ENCODE measurements at places on chromosomes 7 and 10.
A peak's percentile ranks its signal among the peaks of the same experiment; 100 is the strongest.

- DNase-seq: no peak
These were observed 481.5 kb upstream of the AKR1E2 start for GRCh38 chr10:4344492-4344994.

DNA sequence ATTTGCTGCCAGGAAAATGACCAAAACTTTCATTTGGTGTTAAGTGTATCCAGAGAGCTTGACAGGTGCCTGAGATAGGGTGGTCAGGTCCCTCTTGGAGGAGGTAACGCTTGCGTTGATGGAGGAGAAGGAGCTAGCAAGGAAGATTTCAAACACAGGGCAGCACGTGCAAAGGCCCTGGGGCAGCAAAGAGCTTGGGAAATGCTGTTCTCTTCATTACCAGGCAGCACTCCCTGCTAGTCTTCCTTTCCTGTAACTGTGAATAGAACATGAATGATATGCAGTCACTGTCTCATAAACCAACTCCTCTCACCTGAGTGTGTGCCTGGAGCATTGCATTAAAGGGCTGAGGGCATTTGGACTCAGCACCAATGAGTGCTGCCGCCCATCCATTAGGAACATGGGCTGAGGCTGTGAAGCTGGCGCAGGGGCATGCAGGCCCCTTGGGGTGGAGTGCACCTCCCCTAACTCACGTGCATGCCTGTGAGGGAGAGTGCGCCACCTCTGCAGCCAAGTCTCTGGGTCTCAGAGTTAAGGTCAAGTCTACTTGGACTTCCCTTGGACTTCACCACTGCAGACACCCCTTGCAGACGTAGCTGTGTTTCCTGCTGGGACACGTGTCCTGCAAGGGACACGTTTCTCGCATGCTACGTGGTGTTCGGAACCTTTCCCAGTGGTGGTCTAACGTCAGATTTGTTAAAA, 136.8 kb downstream of the PAXIP1 start:
- no peak for DNase-seq

DNA sequence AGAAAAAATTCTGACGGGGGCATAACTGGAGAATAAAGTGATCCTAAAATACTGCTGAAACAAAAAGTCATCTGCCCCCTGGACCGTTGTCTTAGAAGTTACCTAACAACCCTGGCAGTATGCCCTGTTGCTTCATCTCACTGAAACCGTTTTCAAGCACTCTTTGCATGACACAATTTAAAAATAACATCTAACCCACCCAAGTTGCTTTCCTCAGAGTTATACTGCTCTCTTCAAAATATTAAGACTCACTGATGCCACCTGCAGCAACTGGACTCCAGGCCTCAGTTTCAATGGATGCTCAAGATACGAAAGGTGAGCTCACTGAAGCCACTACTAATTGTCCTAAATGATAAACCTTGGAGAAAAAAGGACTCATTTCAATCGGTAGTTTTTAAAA, 57.4 kb downstream of the CDK6 start:
- no peak for DNase-seq

- DNase-seq: peak; percentile 6
These were observed 1378.7 kb downstream of the XPNPEP1 start for GRCh38 chr10:108544500-108545120.

DNA sequence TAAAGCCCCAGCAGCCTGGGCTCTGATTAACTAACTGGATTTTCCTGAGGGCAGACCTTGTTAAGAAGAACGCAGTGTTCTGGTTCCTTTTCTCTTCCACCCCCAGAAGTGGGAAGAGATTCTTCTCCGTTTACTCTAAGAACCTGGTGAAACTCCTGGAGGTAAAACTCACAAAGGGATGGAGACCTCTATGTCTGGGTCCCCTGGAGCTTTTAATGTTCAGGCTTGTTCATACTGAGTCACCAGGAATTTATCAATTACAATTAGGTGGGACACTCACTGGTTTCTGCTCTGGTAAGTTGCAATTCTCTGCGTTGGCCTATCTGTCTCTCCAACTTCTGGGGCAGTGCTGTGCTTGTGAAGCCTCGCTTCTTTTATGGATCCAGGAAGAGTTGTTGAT, 73.3 kb upstream of the CACNB2 start:
- DNase-seq: no peak

DNA sequence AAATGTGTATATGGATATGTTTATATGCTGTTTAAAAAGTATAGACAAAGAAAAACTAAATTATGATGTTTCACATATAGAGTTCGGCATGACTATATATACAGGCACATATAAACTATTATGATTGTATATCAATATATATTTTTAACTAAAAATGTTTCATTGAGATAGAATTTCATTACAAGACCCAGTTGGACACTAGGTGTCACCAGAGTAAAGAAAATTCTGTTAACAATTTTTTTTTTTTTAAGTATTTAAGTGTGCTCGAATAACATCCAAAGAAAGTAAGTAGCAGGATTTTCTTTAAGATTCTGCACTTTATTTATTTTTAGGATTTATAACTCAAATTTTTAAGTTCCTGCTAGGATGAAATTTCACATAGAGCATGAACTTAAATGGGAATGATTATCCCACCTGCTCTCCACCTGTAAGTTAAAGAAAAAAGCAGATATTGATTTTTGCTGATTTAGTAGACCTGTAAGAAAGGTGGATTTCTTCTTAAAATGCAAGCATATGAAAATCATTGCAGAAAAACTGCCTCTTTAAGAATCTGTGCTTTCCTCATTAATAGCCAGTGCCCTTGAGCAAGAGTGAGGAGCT, 961.5 kb downstream of the PCDH15 start:
- DNase-seq: no peak

DNA sequence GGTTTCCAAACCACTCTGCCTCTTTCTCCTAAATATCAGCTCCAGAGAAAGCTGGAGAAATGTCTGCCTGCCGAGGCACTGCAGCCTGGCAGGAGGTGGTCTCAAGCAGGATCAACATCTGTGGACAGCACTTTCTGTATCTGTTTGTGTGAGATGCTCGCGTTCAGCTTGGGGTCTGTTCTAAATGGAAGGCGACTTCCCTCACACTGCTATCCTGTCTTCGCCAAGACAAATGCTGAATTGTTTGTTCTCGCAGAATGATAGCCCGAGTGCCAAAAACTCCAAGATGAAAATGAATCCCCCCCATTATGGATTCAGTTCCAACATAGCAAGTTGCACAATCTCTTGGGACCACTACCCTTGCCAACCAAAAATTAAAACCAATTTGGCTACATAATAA, 72.2 kb upstream of the PALS2 start:
- no peak for DNase-seq

GRCh38 chr10:69451784-69452251, 553 bp downstream of the TSPAN15 start:
- DNase-seq: no peak

DNA sequence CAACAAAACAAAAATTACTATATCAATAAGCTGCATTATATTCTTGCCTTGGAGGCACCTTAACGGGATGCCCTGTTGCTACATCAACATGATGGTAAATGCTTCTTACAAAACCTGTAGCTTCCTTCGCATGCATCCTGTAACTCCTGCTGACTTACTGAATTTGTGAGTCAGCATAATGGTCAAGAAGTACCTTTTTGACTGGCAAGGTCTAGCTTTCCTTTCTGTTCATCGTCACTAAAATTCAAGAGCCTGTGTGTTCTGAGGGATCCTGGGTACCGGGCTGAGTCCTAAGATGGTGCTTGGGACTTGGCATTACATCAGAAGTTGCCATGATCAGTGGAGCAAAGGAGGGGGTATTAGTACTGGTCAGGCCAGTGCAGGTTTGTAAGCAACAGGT, 4.9 kb downstream of the PFKFB3 start:
- DNase-seq: no peak

DNA sequence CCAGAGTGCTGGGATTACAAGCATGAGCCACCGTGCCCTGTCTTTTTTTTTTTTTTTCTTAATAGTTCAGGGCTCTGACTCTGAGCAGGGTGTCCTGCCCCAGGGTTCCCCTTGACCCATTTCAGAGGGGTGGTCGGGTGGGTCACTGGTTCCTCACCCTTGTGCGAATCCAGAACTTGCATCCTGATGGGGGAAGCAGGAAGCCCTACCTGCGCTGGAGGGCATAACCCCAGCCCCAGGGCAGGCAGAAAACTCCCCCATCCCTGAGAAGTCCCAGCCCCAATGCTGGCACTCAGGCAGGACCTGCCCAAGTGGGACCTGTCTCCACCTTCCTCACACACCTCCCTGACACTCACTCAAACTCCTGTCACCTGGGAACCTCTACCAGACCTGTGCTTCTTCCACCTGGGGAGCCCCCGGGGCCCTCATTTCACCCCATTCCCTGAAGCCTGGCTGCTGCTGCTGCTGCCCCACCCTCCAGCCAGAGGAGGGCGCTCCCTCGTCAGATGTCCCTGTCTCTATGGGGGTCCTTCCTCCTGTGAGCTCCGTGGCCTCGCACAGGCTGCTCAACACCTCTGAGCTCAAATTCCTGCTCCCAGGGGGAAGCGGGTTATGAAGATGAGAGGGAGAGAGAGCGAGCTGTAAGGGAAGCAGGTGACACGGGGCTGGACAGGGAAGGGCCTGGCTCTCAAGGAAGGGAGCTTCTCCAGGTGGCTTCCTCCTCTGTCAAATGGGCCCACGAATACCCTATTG, 15.1 kb upstream of the ZNF273 start:
- peak; percentile 39 for DNase-seq

DNA sequence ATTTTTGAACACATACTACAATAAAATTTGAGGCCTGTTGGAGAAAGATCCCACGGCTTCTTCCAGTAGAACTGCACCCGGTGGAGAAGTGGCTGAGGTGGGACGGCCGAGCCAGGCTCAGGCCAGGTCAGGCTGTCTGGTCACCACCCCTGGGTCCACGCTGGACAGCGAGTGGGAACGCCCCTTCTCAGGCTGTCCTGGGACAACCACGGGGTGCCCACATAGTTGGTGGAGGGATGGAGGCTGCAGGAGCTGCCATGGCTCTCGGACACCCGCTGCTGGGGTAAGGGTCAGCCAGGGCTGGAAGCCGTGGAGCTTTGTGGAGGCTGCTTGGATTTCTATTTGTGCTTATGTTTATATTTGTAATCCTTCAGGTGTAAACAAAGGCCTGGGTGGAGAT, 206.5 kb downstream of the DNAJB6 start:
- DNase-seq: no peak

GRCh38 chr7:957418-958220, 3.1 kb upstream of the ADAP1 start:
- no peak for DNase-seq

- DNase-seq: no peak
These were observed 2.1 kb upstream of the UNCX start for GRCh38 chr7:1230411-1231213.

DNA sequence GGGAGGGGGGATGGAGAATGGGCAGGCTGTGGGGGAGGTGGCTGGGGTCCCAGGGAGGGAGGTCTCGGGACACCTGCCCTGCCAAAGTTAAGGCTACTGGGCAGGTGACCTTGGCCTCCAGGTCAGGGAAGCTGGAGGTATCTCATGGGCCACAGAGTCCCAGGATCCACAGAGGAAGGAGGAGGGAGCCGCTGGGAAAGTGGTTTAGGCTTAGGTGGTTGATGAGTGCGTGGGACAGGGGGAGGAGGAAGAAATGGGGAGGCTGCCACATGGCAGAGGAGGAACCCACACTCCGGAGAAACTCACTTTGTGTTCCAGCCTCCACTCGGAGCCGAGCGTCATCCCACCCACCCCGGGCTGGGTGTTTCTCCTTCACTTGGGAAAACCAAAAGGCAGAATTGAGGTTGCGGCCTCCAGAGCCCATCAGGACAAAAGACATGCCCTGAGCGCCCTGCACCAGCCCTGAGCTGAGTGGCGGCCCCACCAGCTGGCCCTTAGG, 46.1 kb downstream of the ASB13 start:
- DNase-seq: no peak

GRCh38 chr7:157058068-157058467, 47.6 kb upstream of the MNX1 start:
- DNase-seq: no peak

DNA sequence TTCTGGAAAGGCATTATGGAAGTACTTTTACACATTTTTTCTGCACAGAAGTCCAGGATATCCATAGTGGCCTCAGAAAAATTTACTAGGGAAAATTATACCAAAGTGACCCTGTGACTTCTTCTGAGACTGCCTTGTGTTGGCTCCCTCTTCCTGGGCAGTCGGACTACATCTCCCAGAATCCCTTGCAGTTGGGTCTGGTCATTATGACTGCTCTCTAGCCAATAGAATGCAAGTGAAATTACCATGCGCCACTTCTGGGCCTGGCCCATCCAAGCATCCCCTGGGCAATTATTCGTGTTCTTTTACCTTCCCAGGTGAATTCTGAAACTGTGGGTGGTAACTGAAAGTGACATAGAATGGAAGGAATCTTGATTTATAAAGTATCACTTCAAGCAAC, 430.9 kb downstream of the ACTR3B start:
- DNase-seq: no peak

- no peak for DNase-seq
These were observed 13.8 kb downstream of the LRRC4 start for GRCh38 chr7:128017460-128017859.

DNA sequence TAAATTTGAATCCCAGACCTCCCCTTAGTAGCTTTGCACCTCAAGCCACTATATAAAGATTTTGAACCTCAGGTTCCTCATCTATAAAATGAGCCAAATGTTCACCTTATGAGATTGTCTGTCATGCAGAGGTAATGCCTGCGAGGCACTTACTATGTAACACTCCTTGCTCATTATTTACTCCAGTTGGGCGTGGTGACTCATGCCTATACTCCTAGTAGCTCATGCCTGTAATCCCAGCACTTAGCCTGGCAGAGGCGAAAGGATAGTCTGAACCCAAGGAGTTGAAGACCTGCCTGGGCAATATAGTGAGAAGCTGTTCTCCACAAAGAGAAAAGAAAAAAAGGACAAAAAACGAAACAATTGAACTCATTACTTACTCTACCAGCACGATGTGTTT, 82.2 kb downstream of the MDFIC start:
- no peak for DNase-seq

- no peak for DNase-seq
These were observed 108.4 kb upstream of the ZWINT start for GRCh38 chr10:56469482-56469881.

DNA sequence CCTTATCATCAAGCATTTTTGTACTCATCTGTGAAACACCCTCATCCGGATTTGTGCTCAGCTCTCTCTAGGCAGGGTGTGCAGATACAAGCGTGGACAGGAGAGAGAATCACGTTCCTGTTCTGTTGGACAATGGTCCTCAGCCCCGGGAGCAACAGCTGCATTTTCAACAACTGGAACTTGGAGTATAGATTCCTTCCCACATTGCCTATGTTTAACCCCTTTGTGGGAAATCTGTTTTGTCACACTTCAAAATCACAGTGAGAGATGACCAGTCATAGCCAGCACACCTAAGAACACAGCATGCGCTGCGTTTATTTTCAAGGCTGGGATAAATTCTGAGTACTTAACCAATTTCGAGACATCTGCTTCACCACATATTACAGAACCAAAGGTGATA, 32.5 kb downstream of the MAP3K8 start:
- no peak for DNase-seq

DNA sequence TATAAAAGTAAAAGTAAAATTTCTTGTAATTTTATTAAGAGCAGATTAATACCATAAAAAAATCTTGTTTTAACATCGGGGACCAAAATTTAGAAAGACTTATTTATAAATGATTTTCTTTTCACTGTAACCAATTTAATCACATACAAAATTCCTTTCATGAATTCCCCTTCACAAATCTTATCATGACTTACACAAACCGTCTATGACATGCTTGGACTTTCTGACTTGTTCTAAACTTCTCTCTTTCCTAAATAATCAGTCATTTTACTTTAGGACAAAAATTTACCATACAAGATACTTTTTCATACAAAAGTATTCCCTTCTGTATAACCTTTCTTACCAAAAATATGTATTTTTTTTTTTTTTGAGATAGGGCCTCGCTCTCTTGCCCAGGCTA, 9.3 kb downstream of the CROT start:
- no peak for DNase-seq

Measured in CD4-positive, alpha-beta T cell treated with Interleukin-15 for 4 hours (primary cell).